NCI-H187 (cell line): ENCODE measurements at places on chromosomes 4 and X.
A peak's percentile ranks its signal among the peaks of the same experiment; 100 is the strongest.

- DNase-seq = no peak
These were observed 108.3 kb upstream of the CAMK2D start for GRCh38 chr4:113869743-113870375.

DNA sequence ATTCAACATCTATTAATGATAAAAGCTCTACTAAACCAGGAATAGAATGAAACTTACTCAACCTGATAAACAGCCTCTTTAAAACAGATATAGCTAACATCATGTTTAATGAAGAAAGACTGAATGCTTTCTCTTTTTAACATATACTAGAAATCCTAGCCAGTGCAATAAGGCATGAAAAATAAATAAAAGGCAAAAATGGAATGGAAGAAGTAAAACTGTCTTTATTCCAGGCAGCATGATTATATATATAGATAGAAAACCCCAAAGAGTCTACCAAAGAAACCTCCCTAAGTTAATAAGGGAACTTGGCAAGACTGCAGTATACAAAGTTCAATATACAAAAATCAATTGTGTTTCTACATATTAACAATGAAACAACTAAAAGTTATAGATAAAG lies 25.5 kb downstream of the WDFY3 start:
- no peak for DNase-seq

DNA sequence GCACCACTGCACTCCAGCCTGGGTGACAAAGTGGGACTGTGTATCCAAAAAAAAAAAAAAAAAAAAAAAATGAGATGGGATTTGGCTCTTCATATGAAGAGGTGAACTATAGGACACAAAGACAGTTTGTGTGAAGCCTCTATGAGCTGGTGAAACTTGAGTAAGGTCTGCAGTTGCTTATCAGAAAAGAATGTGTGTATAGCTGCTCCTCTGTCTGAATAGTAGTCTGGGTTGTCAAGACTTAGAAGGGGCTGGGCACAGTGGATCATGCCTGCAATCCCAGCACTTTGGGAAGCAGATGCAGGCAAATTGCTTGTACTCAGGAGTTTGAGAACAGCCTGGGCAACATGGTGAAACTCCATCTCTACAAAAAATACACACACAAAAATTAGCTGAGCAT lies 82.8 kb downstream of the ARSF start:
- no peak for DNase-seq

DNA sequence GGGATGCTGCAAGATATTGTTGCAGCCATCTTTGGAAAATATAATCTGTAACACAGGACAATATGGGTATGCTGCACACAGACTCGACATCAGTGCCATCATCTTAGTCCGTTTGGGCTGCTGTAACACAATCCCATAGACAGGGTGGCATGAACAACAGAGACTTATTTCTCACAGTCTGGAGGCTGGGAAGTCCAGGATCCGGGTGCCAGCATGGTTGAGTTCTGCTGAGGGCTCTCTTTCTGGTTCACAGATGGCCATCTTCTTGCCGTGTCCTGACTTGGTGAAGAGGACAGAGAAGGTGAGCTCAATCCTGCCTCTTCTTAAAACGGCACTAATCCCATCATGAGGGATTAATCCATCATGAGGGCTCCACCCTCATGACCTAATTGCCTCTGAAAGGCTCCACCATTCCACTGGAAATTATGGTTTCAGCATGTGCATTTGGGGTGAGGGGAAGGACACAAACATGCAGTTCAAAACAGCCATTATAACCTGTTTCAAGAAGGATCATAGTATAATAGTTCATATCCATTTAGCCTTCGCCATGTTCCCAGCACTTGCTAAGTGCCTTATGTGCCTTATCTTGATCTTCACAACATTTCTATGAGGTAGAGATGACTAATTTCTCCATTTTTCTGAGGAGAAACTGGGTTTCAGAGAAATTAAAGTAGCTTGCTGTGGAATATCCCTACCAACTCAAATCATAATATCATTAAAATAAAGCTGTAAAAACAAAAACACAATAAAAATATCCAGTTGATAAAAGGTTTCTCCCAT lies 27.9 kb upstream of the SPP1 start:
- DNase-seq = no peak

GRCh38 chr4:98905839-98906238 lies 23.1 kb downstream of the EIF4E start:
- DNase-seq = no peak

GRCh38 chr4:122679946-122680345 lies 52.6 kb upstream of the BBS12 start:
- DNase-seq = no peak

- DNase-seq = no peak
These were observed 13.1 kb downstream of the MOB1B start for GRCh38 chr4:70915036-70915815.

DNA sequence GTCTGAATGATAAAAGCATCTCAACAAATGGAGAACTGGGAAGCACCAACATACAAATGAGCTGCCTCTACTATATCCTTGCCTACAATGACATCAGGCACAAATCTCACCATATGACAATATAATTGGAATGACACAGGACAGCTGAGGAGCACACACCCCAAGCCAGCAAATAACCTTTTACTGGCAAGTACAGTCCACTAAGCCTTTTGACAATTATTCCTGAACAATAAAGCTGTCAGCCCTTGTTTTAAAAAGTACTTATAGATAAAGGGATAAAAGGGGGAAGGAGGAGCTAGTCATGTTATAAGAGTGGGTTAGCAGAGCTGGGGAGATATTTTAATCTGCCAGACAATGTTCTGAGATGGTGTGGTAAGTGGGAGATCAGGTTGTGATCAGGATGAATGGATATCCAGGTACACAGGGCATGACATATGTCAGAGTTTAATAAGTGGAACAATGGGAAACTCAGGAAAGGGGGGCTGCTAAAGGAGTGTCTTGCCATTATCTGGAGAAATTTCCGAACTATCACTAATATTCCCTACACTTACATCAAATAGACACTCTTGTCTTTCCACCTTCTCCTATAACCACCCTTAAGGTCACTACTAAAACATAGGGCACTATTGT lies 127.6 kb downstream of the GPC3 start:
- DNase-seq = no peak

- DNase-seq = peak; percentile 60
These were observed 78.4 kb downstream of the IRF2 start for GRCh38 chr4:184395971-184396391.

- DNase-seq = no peak
These were observed 20.3 kb downstream of the ANXA5 start for GRCh38 chr4:121676345-121677075.

DNA sequence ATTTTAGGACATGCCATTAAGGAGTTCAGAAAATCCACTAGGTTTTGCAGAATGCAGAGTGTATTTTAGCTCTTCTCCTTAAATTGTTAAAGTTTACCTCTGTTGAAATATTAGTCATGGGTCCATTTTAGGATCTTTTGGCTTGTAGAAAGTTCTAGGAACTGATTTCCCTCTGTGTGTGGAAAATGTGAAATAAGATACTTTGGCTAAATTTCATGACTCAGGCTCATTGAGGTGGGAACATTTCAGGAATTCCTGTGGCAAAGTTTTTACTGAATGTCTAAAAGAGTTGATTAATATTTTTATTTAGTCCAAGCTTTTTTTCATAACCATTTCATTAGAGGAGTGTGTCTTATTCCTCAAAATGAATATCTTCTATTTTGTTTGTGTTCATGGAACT lies 7.0 kb downstream of the FHIP1A start:
- no peak for DNase-seq

DNA sequence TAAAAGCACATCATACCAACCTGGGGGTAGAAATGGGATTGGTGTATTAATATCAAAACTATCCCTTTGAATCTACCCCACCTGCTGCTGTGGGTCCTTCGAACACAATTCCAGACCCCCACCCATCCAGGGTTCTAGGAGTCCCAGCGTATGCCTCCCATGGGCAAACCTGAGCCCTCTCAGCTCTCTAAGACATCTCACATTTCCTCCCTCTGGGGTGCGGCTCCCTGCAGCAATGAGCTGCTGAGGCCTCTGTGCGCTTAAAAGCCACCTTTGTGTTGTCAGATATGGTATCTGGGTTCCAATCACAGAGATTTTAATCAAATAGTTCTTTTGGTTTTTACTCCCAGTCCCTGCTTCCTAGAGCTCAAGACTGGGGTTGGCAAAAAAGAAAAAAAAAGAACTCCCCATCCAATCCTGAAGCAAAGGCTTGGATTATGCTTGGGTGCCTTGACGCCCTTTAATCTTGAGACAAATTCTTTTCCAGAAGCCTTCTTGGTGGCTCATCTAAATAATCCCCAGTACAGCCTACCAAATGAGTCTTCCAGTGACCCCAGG lies 37.5 kb upstream of the NOCT start:
- DNase-seq = no peak

GRCh38 chr4:185775792-185776555 lies 36.0 kb downstream of the SORBS2 start:
- DNase-seq = no peak

- peak; percentile 41 for DNase-seq
These were observed 754 bp downstream of the MTMR1 start for GRCh38 chrX:150693725-150694574.

- no peak for DNase-seq
These were observed 131.8 kb upstream of the ENPEP start for GRCh38 chr4:110344165-110344564.

GRCh38 chr4:4270529-4270928 lies 19.4 kb downstream of the LYAR start:
- DNase-seq = no peak

GRCh38 chrX:133959972-133960371 lies 25.4 kb downstream of the GPC3 start:
- DNase-seq = no peak

GRCh38 chrX:28920153-28920943 lies 333.1 kb downstream of the IL1RAPL1 start:
- peak; percentile 93 for DNase-seq

DNA sequence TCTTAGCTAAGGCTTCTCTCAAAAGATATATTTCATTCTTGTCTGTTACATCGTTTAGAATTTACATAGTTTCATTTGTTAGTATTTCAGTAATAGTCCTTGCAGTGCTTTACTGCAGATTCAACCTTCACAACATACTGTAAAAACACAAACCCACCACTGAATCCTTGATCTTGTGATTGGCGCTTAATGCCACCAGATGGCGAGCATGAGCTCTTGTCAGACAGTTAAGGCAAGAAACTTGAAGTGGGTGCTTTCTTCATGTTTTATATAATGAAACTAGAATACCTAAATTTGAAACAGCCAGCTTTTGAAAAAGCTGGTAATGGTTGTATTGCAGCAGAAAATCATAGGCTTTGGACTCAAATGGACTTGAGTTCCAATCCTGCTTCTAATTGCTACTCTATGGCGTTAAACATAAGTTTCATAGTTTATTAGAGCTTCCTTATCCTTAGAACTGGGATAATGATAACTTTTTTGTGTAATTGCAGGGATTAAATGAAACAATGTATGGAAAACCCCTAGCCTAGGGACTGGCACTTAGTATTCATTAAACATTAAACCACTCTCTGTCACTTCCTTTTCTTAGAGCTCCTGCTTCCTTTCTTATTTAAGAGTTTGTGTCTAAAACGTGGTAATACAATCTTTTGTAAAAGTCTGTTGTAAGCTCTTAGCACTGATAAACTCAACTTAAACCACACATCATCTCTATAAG lies 95.1 kb downstream of the USP9X start:
- DNase-seq = no peak

DNA sequence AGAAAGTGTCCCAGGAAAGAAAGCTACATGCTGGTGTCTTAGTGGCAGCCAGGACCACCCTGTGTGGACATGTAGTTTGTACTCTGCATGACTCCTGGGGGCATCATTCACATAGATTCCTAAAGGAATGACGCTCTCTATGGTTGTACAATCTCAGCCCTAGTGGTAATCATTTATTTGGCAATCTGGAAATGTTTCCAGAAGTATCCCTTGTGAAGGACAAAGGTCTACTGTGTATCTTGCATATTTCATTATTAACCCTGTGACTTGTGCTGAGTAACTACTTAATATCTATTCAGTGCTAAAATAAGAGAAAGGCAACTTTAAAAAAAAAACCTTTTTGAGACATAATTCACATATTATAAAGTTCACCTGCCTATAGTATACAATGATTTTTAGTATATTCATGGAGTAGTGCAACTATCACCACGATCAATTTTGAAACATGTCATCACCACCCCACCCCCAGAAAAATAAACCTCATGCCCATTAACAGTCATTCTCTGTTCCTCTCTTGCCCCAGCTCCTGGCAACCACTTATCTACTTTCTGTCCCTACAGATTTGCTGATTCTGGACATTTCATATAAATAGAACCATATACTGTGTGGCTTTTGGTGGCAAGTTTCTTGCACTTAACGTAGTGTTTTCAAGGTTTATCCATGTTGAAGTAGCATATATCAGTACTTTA lies 51.7 kb downstream of the SHROOM3 start:
- DNase-seq = no peak

- DNase-seq = no peak
These were observed 57.5 kb upstream of the SLC7A3 start for GRCh38 chrX:70988425-70988824.

GRCh38 chr4:126328914-126329313 lies 1014.2 kb downstream of the FAT4 start:
- no peak for DNase-seq

DNA sequence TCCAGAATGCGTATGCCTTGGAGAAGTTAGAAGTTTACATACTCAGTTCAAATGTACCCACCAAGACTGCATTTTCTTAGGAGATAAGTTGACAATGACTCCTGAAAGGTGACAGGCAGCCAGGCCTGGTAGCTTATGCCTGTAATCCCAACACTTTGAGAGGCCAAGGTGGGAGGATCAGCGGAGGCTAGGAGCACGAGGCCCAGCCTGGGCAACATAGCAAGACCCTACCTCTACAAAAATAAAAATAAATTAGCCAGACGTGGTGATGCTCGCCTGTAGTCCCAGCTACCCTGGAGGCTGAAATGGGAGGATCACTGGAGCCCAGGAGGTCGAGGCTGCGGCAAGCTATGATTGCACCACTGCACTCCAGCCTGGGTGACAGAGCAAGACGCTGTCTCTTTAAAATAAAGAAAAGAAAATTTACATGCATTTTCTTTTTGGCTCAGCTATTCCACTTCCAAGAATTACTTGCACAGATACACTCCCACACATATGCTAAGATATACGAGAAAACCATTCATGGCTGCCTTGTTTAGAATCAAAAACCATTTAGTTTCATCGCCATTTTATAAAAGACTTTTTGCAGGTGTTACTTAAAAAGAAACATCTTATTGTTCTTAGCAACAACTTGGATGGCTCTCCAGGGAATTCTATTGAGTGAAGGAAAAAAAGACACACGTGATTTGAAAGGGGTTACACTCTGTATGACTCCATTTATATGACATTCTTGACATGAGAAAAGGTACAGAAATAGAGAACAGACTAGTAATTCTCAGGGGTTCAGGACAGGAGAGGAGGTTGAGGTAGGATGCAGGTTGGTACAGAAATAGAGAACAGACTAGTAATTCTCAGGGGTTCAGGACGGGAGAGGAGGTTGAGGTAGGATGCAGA lies 66.3 kb downstream of the DHRSX start:
- no peak for DNase-seq
